ENCODE measurements at places on chromosomes 6 and 20. TPM values are rescaled to one million over a fixed set of nuclear protein-coding genes. Genes with fewer than 3 reads are reported as not detected.

GJA10 gene
- not detected for total RNA-seq

PNPLA1 gene
- 0.20 TPM for total RNA-seq

CNBD2 gene
- total RNA-seq = 4.0 TPM

- peak overlapping the region; percentile 40 for H3K27ac ChIP-seq
- H3K4me3 ChIP-seq = no peak overlapping the region
- no peaks in the 10 kb centered on the region for H3K4me1 ChIP-seq
Measured at GRCh38 chr6:7169296-7169721, 61.5 kb downstream of the RREB1 start.

- H3K27ac ChIP-seq = no peak overlapping the region
- H3K27me3 ChIP-seq = no peaks in the 10 kb centered on the region
- peaks cover 87% of the 10 kb centered on the region for H3K36me3 ChIP-seq
- no peak for DNase-seq
- H3K4me1 ChIP-seq = no peaks in the 10 kb centered on the region
Measured at GRCh38 chr20:33370291-33370690, 31.0 kb downstream of the CDK5RAP1 start.

All from right atrium auricular region (tissue), 2 donors.